ENCODE measurements at places on chromosomes 6 and 20.

DNA sequence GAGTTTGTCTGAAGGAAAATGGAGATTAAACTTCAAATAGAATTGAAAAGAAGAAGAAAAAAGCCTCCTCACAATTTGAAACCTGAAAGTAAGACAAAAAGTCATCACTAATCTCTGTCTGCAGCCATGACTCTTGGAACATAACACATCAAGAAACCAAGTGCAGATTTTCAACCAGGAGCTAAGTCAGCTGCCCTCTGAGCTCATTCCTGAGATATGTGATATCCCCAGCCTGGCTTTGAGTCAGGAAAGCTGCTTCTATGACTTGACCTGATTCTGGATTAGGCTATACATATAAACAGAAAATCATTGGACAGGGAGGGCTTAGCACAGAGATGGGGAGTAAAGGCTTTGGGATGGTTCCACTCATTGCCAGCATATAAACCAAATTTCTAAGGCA, 891.4 kb downstream of the TFAP2A start:
- DNase-seq, result no peak

- no peak for DNase-seq
Measured at GRCh38 chr20:57786304-57786932, 76.6 kb upstream of the PMEPA1 start.

DNA sequence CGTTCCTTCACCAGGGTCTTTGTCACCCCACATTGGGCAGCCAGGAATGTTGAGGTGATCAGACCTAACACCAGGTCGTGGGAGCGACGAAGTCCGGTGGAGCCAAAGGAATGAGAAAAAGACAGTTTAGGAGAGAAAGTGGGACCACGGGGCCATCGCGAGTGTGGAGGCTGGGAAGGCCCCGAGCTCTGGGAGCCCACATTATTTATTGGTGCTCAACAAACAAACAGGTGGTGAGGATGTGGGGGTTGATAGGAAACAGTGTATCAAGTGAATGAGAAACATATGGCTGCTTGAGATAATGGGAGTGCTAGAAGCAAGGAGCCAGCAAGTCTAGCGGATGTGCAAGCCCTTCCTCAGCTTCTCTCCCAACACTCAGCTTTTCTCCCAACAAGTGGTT, 287.1 kb upstream of the SGK1 start:
- no peak for DNase-seq

DNA sequence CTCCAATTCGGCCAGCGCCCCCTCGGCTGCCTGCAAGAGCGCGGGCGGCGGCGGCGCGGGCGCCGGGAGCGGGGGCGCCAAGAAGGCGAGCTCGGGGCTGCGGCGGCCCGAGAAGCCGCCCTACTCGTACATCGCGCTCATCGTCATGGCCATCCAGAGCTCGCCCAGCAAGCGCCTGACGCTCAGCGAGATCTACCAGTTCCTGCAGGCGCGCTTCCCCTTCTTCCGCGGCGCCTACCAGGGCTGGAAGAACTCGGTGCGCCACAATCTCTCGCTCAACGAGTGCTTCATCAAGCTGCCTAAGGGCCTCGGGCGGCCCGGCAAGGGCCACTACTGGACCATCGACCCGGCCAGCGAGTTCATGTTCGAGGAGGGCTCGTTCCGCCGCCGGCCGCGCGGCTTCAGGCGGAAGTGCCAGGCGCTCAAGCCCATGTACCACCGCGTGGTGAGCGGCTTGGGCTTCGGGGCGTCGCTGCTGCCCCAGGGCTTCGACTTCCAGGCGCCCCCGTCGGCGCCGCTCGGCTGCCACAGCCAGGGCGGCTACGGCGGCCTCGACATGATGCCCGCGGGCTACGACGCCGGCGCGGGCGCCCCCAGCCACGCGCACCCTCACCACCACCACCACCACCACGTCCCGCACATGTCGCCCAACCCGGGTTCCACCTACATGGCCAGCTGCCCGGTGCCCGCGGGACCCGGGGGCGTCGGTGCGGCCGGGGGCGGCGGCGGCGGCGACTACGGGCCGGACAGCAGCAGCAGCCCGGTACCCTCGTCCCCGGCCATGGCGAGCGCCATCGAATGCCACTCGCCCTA, 963 bp downstream of the FOXF2 start:
- no peak for DNase-seq

DNA sequence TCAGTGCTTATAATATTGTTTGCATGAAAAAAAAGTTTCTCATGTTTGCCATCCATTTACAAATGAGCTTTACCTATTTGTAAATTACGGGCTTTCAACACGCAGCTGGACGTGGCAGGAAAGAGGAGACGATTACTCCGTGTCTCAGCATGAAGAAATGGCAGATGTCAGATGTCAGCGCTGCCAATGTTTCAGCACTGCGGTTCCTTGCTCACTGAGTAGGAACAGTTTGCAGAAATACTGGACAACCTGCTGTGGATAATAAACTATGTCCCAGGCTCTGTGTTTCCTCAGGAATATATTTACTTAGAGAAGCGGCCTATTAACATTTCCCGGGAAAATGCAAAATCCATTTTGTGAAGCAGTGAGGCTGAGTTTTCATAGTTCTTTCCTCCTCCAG, 22.7 kb downstream of the RAMACL start:
- DNase-seq, result no peak

GRCh38 chr6:167094436-167094819, 28.5 kb upstream of the CCR6 start:
- DNase-seq, result no peak

DNA sequence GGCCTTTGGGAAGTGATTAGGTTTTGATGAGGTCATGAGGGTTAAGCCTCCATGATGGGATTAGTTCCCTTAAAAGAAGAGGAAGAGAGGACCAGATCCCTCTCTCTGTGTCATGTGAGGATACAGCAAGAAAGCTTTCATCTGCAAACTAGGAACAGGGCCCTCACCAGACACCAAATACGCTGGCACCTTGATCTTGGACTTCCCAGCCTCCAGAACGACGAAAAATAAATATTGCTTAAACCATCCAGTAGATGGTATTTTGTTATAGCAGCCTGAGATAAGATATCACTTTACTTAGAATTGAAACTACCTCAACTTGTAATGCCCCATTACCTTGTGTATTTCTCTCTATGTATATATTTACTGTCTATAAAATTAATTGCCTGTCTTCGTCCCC, 65.4 kb upstream of the NNAT start:
- no peak for DNase-seq

- DNase-seq, result no peak
Measured at GRCh38 chr6:79453558-79454042, 83.6 kb downstream of the LCA5 start.

DNA sequence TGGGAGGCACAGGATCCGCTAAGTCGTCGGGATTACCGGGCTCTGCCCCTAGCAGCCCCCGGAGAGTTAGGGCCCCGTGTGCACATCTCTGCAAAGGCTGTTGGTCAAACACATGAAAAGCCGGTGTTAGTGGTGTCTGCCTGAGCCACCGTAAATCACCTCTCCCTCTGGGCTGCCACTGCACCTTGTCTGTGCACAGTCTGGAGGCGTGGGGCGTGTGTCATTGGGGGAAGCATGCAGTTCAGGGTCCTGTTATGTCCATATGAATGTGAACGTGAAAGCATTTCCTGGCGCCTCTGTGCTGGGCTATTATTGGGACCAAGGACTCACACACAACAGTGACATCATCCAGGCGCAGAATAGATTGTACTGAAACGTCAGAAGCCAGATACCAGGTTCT, 305.6 kb downstream of the NRN1 start:
- DNase-seq, result no peak

- no peak for DNase-seq
Measured at GRCh38 chr6:53067849-53068361, 2.7 kb downstream of the FBXO9 start.

DNA sequence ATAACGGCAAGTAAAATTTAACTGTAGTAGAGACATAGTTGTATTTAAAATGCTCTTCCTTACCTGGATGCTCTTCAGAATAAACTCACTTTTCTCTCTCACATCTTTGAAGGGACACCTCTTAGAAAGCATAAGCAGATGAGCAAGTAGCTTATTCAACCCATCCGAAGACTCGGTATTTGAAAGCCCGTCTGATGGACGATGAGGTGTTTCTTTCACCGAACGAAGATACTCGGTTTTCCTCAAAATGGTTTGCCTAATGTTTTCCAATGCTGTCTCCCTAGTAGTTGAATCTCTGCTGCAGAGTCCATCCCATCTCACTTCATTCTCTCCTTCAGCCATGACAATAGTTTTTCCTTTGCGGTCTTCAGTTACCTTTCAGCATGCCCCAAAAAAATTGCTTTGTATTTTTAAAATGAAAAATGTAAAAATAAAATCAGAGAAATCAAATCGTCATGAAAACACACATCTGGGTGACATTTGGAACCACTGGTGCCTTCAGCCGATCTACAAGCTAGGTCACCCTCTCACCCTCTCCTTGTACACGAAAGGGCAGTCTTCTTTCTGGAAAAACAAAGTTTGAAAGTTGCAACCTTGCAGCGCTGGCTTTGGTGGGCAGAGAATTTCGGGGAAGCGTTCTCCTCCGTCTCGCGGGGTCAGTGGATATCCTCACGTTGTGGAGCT, 772 bp downstream of the SESN1 start:
- no peak for DNase-seq

GRCh38 chr6:157521362-157522335, 140.7 kb downstream of the ZDHHC14 start:
- DNase-seq, result no peak

- no peak for DNase-seq
Measured at GRCh38 chr20:58075586-58076345, 152.7 kb downstream of the ANKRD60 start.

DNA sequence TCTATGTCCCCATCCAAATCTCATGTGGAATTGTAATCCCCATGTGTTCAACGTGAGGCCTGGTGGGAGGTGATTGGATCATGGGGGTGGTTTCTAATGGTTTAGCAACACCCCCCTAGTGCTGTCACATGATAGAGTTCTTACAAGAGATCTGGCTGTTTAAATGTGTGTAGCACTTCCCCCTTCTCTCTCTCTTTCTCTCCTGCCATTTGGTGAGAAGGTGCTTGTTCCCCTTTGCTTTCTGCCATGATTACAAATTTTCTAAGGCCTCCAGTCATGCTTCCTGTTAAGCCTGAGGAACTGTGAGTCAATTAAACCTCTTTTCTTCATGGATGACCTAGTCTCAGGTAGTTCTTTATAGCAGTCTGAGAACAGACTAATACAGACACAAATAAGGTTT, 165.4 kb downstream of the OGFRL1 start:
- no peak for DNase-seq

GRCh38 chr6:34491091-34491430, 25.2 kb downstream of the PACSIN1 start:
- no peak for DNase-seq

- no peak for DNase-seq
Measured at GRCh38 chr6:47159763-47160162, 117.6 kb upstream of the ADGRF1 start.

GRCh38 chr6:51029561-51029960, 210.9 kb downstream of the TFAP2B start:
- DNase-seq, result no peak

- DNase-seq, result no peak
Measured at GRCh38 chr20:58642441-58642840, 8.6 kb upstream of the STX16 start.

- DNase-seq, result no peak
Measured at GRCh38 chr6:16355238-16355637, 116.9 kb downstream of the GMPR start.

- DNase-seq, result no peak
Measured at GRCh38 chr6:77326029-77326428, 137.3 kb downstream of the HTR1B start.

DNA sequence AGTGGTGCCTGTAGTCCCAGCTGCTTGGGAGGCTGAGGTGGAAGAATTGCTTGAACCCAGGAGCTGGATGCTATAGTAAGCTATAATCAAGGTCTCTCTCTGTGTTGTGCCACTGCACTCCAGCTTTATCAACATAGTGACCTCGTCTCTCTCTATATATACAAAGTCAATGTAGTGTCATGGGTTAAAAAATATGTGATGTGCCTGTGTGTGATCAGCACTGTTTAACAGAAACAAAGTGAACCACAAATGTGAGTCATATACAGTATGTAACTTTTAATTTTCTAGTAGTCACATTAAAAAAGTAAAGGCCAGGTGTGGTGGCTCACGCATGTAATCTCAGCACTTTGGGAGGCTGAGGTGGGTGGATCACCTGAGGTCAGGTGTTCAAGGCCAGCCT, 85.3 kb upstream of the RNF24 start:
- no peak for DNase-seq

GRCh38 chr6:15062516-15063252, 183.2 kb upstream of the JARID2 start:
- DNase-seq, result no peak

- no peak for DNase-seq
Measured at GRCh38 chr20:40880063-40880728, 148.4 kb upstream of the TOP1 start.

DNA sequence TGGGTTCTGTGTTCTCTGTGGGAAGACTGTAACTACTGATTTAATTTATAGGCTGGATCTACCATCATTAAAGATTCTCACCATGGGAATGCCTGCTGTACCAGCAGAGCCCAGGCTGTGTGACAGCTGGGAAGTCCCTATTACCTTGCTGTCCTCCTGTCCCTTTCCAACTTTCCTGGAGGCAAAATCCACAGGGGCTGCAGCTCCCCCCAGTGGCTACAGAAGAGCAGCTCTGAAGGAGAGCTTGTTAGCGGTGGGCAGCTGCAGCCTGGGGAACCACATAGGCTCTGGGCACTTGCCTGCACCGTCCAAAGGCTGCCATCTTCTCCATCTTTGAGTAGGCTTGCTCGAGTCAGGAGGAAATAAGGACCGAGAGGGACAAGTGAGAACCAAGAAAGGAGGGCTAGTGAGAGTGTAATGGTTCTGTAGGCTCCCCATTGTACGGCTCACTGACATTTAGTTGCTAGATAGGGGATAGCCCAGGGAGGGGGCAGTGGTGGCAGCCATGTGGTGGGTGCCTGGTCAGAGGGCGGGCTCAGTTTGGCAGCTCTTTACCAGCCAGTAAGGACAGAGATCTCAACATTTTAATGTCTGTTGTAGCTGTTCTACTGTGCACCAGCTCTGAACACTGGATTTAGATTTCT, 155.1 kb upstream of the MLIP start:
- DNase-seq, result no peak

GRCh38 chr6:142692942-142693341, 252.0 kb downstream of the HIVEP2 start:
- DNase-seq, result peak; percentile 4

GRCh38 chr20:4195499-4195898, 180.1 kb upstream of the RNF24 start:
- no peak for DNase-seq

- DNase-seq, result peak; percentile 4
Measured at GRCh38 chr6:5302995-5303622, 41.8 kb downstream of the FARS2 start.

DNA sequence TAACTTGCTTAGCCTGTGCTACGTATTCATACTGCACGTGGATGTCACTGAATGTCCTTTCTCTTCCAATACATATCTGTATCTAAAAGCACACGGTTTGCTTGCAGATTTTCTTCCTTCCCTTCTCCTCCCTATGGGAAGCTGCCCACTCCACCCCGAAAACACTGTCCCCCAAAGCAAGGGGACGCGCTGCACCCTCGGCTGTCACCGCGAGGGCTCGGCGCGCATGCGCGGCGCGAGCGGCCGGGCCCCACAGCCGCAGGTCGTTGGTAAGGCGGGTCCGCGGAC, 659 bp downstream of the TMX4 start:
- DNase-seq, result peak; percentile 22
